Dorsolateral prefrontal cortex (tissue), 122 donors: ENCODE measurements at places on chromosomes 1 and 21.

DNA sequence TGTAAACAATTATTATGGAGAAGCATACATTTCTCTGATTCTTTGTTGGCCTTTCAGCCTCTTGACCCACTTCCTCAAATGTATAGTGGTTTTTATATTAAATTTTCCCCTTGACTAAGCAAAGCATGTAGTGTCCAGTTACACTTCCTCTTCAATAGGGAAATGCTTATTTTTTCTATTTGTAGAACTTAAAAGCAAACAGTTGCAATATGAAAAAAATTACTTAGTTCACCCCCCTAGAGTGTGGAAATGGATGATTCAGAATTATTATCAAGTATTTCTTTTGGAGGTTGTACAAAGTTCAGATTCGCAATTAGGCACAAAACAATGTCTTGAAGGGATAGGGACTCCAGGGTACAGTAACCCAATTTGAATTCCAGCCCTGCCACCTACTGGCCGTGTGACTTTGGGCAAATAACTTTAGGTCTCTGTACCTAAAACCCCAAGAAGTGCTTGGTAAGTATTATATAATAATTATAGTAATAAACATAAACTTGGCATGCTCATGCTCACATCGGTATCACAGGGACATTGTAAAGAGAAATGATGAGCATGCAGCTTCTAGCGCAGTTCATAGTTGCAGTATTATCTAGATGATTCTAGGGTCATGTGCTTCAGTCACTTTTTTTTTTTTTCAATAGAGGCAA lies 28.6 kb upstream of the IFNGR2 start:
- no peak for DNase-seq

DNA sequence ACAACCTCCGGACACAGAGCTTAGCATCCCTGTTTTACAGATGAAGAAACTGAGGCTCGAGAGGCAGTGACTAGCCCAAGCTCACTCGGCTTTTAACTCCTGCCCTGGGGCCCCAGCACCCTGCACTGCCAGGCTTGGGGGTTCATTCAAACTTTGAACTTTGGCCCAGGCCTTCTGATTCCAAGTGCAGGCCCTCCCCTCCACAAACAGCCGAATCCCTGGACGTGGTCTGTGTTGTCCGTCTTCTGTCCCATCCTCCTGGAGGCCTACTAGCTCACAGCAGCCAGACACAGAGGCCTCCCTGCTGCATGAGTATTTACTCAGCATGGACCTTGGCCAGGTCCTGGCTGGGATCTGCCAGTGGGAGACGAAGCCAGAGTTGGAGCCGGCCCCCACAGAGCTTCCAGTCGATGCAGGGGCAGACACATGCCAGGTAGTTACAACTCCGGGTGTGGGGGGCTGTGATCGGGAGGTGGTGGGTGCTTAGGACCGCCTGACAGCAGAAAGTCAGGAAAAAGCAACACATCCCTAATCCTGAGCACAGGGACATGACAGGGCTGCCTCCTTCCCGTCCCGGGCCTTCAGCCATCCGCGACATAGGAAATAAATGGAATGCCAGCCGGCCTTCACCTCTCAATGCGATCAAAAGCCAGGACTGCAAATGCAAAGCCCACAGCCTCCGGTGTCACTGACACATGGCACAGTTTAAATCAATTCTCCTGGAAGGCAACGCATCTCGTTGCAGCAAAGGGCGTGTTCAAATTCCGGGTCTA lies 7.4 kb downstream of the IFFO2 start:
- DNase-seq = no peak

DNA sequence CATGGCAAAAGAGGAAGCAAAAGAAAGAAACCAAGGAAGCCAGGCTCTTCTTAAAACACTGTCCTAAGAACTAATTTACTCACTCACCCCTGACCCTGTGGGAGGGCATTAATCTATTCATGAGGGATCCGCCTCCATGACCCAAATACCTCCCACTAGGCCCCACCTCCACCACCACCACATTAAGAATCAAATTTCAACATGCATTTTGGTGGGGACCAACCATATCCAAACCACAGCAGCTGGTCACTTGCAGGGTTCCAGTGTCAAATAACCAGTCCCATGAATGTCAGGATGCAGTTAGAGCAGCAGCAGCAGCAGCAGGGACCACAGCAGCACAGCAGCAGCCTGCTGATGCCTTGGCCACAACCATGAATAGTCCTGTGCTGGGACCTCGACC lies 83.8 kb downstream of the ZC3H11B start:
- DNase-seq = no peak

DNA sequence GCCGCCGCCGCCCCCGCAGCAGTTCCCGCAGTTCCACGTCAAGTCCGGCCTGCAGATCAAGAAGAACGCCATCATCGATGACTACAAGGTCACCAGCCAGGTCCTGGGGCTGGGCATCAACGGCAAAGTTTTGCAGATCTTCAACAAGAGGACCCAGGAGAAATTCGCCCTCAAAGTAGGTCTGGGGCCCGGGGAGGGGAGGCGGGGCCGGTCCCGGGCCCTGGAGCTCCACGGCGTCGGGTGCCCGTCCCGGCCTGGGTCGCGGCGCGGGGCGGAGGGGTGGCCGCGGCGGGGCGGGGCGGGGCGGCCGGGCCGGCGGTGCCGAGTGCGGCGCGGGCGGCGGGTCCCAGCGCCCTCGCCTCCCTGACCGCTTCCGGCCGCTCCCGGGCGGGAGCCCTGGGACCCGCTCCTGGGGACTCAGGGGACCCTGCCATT lies 646 bp downstream of the MAPKAPK2 start:
- no peak for DNase-seq

DNA sequence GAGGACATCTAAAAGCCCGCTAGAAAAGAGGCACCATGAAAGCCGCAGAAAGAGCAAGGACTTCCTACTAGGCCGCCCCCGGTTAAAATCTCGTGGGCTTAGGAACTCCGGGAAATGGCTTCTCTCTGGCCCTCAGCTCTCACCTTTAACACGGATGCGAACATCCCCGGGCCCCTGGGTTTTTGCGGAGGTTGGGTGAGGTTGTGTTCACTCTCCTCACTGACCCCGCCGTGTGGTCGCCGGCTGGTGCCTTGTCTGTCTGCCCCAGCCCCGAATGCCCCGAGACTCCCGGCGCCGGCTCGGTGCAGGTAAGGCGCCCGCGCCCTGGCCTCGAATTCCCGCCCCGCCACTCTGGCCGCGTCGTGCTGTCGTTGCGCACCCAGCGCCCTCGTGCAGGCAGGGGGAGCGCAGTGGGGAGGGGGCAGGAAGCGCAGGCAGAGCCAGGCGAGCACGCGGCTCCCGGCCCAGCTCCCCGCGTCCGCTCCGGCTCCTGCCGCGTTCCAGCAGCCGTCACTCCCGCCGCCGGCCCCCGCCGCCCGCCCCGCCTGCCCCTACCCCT lies at the start of gene SHISAL2A:
SHISAL2A (plus strand) TSS at position 437 of the 559 bp plus-strand sequence. CDS start 326 bp downstream, outside the sequence.
- DNase-seq = no peak
